ENCODE measurements at places on chromosomes 16 and 17. TPM values are rescaled to one million over a fixed set of nuclear protein-coding genes. Genes with fewer than 3 reads are reported as not detected.

Gene RSKR
- total RNA-seq, result 8.3 TPM

DNA sequence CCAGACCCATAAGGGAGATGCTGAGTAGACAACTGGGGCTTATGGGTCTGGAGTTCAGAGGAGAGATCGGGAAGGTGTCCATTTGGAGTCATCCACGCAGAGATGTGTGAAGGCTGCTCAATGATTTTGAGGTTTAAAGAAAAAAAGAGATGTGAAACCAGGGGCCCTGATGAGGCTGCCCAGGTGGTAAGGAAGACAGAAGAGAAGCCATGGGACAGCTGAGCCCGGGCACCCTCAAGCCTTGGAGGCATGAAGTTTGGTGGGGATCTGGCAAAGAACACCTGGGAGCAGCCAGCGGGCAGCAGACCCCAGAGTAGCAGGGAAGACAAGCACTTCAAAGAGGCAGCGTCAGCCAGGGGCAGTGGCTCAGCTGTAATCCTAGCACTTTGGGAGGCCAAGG, 20.8 kb upstream of the MYO15B start:
- no peak for DNase-seq

DNA sequence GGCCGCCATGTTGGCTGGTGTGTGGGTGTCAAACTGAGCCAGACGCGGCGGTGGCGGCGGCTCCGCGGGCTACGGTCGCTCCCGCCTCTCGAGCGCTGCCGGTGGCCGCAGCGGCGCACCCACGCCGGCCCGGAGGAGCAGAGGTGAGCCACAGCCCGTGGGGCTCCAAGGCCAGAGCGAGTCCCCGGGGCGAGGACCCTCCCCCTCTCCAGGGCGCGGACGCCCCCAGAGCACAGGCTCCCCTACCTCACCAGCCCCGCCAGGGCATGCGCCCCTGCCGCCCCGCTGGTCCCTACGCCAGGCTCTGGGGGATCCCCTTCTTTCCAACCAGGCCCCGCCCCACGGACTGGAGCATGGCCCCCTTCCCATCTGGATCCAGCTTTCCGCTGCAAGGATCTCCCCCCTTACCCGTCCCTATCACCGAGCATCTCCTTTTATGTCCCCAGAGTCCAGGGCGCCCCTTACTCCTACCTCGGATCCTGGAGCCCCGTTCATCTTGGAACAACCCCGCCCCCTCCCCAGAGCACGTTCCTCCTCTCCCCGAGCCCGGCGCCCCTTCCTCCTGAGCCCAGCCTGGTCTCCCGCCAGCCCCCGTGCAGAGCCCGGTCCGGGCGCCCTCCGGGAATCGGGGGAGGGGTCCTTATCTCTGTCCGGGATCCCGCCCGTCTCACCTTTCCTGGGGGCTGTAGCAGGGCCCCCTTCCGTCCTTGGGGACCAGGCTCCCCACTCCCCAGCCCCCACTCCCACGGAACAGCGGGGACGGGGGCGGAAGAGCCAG, 412 bp downstream of the EPN2 start:
- peak; percentile 41 for DNase-seq

Gene FA2H
- total RNA-seq, result not detected

DNA sequence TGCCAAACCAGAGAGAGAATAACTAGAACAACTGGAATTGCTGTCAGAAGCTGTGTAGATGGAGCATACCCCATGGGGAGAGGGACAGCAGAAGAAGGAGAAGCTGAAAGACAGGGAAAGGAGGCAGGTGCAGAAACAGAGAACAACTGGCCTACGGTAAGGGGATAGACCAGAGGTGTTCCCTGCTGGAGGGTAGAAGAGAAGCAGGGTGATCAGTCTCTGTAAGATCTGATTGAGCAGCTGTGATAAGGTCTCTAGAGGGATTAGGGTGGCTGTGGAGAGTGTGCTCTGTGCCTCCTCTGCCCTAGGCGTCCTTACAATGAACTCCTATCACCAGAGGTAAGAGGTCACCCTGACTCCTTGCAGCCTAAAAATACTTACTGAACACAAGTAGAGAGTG, 30.4 kb upstream of the HS3ST3B1 start:
- no peak for DNase-seq

Gene MYO1D
- 64.4 TPM for total RNA-seq

DNA sequence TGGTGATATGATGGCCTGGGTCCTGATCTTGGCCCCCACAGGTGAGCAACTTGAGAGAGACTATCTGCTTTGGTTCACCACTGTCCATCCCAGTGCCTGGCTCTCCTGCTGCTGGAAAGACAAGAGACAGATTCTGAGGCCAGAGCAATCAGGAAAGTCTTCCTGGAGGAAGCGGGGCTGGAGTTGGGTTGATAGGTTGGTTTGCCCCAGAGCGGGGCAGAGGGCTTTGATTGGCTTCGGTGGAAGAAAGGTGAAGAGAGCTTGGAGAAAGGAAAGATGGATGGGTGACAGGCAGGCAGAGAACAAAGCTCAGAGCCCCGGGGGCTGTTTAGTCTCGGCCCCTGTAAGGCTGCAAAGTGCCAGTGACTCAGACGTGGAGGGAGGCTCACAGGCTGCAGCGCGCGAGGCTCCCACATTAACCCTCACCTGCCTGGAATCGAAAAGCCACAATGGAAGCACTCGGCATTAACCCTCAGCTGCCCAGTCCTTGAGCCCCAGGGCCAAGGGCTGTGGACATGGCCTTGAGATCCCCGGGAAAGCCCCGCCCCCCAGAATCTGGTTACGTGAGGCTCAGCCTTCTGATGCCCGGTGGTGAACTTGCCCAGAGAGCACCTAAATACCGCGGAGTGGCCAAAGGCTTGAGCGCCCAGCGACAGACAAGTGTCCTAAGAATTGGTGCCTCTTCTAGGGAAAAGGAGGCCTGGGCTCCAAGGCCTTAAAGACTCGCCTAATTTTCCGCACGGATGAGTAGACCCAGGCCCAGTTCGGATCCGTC, 996 bp upstream of the CPNE2 start:
- peak; percentile 58 for DNase-seq

DNA sequence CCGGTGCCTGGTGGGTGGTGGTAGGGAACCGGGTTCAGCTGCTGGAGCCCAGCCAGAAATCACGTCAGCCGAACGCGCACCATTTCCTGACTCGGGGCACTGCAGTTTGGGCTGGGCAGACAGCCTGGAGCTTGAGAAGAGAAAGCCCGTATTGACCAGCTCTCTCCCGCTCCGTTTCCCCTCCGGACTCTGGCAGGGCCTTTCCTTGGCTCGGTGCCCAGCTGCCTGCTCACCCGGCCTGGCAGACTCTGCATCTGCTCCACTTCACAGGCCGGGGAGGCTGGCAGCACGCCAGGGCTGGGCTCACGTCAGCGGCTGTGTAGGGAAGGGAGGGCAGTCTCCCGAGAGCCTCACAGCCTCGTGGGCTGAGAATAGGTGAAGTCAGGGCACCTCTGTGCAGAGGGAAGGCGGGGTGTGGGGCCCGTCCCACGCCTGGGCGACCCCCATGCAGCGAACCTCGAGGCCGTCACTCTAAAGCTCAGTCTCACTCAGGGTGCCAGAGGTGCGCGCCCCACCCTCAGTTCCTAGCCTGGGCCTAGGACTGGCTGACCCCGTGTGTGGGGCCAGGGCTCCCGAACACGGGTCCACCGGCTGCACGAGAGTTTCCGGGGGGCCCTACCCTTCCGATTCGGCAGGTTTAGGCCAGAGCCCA, 59.1 kb downstream of the OR1D5 start:
- peak; percentile 100 for DNase-seq

Gene OTOA
- not detected for total RNA-seq

Gene KCNJ2
- total RNA-seq, result 11.6 TPM

DNA sequence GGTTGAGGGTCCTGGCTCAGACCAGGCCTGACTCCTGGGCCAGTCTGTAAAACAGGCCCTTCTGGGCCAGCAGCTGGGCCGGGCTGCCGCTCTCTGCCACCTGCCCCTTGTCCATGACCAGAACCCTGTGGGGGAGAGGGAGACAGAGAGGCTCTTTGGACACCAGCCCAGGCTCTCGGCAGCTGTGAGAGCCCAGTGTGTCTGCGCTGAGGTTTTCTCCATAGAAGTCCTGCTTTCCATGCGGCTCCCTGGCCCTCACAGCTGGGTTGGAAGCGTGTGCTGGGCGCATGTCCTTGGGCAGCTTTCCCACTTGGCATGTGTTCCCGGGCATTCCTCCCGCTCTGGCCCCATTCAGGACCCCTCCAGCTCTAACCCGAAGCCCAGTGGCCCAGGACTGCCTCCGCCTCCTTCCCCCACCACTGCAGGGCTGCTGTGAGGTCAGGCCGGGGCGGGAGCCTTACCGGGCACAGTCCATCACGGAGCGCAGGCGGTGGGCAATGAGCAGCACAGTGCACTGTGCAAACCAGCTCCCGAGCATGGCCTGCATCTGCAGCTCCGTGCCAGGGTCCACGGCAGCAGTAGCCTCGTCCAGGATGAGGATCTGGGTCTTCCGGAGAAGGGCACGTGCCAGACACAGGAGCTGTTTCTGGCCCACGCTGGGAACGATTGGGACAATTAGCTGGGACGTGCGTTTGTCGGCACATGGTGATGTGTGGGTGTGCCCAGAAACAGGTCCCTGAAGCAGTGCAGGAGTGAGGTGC, 73.0 kb downstream of the ABCC6 start:
- peak; percentile 78 for DNase-seq
